ENCODE measurements at places on chromosomes 1 and 21. TPM values are rescaled to one million over a fixed set of nuclear protein-coding genes. Genes with fewer than 3 reads are reported as not detected.

KCNE1 gene
- total RNA-seq, result 0.90 TPM

DNA sequence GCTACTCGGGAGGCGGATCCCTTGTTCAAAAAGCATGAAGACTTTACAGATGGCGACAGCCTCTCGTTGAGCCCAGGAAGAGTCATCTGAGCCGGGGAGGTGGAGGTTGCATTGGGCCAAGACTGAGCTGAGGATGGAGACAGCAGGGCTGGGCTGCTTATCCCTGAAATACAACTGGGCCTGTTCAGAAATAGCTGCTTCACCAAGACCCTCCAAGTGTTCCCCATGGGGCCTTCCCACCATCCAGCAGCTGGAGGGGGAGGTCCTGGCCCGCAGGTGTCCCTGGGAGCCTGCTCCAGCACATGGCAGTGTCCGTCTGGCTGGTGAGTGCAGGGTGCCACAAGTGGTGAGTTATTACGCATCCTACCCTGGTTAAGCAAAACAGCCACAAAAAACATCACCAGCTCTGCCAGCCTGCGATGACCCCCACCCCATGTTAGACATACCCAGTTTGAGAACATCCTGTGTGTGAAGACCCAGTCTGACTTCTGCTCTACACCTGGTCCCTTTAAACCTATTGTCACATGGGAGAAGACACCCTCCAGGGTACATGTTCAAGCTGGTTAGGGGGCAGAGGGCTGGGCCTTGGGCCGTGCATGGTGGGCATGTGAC is 93.1 kb upstream of the TMPRSS2 start:
- no peak overlapping the region for H3K27ac ChIP-seq
- no peak for DNase-seq
- no peaks in the 10 kb centered on the region for H3K36me3 ChIP-seq
- no peaks in the 10 kb centered on the region for H3K4me1 ChIP-seq
- peaks cover 19% of the 10 kb centered on the region for H3K27me3 ChIP-seq
- no peak overlapping the region for H3K4me3 ChIP-seq

DNA sequence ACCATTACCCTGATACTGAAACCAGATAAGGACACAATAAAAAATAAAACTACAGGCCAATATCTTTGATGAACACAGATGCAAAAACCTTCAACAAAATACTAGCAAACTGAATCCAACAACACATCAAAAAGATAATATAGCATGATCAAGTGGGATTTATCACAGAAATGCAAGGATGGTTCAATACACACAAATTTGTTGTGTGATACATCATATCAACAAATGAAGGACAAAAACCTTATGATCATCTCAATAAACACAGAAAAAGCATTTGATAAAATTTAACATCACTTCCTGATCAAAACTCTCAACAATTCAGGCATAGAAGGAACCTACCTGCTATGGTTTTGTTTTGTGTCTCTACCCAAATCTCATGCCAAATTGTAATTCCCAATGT is 74.3 kb upstream of the VANGL1 start:
- H3K27ac ChIP-seq, result no peak overlapping the region
- peaks cover 15% of the 10 kb centered on the region for H3K27me3 ChIP-seq
- no peaks in the 10 kb centered on the region for H3K36me3 ChIP-seq
- H3K4me3 ChIP-seq, result no peak overlapping the region
- H3K4me1 ChIP-seq, result no peaks in the 10 kb centered on the region
- DNase-seq, result no peak

- H3K4me3 ChIP-seq, result no peak overlapping the region
- no peaks in the 10 kb centered on the region for H3K36me3 ChIP-seq
- H3K4me1 ChIP-seq, result no peaks in the 10 kb centered on the region
These were observed 62.8 kb upstream of the C1orf87 start for GRCh38 chr1:60136395-60136794.

IL19 gene
- not detected for total RNA-seq

FABP3 gene
- total RNA-seq, result 5.6 TPM

- no peak overlapping the region for H3K4me3 ChIP-seq
- no peak overlapping the region for H3K27ac ChIP-seq
- H3K27me3 ChIP-seq, result no peaks in the 10 kb centered on the region
- no peaks in the 10 kb centered on the region for H3K36me3 ChIP-seq
- peaks cover 3% of the 10 kb centered on the region for H3K4me1 ChIP-seq
These were observed 51.8 kb upstream of the GFI1 start for GRCh38 chr1:92538413-92539061.

- H3K27ac ChIP-seq, result no peak overlapping the region
- H3K27me3 ChIP-seq, result no peaks in the 10 kb centered on the region
- H3K4me3 ChIP-seq, result no peak overlapping the region
- H3K36me3 ChIP-seq, result no peaks in the 10 kb centered on the region
- no peak for DNase-seq
These were observed 257.1 kb upstream of the GREM2 start for GRCh38 chr1:240869071-240869470.

ASCL5 gene
- not detected for total RNA-seq

DNA sequence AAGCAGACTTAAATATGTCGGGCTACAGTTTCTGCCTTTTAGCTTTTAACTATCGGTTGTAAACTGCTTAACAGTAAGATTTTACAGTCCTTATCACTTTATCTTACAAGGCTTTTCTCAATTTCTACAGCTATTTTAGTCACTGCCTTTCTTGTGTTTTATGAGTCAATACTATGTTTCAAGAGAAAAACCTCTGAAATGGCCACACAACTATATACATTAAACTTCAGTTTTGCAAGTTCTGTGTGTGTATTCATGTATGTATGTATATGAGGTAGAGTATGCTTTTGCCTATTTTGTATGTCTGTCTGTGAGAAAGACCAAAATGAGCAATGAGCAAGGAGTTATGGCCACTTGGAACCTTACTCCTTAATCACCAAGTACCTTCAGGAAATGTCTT is 169.8 kb downstream of the SYT2 start:
- H3K4me3 ChIP-seq, result peak overlapping the region; percentile 53
- no peaks in the 10 kb centered on the region for H3K36me3 ChIP-seq
- no peaks in the 10 kb centered on the region for H3K27me3 ChIP-seq
- H3K27ac ChIP-seq, result no peak overlapping the region
- peaks cover 8% of the 10 kb centered on the region for H3K4me1 ChIP-seq
- no peak for DNase-seq

- H3K4me3 ChIP-seq, result no peak overlapping the region
- H3K4me1 ChIP-seq, result no peaks in the 10 kb centered on the region
- DNase-seq, result no peak
- H3K27me3 ChIP-seq, result no peaks in the 10 kb centered on the region
- no peak overlapping the region for H3K27ac ChIP-seq
These were observed 35.1 kb downstream of the GPA33 start for GRCh38 chr1:167054946-167055630.

RXRG gene
- total RNA-seq, result not detected

VTCN1 gene
- not detected for total RNA-seq

- no peak overlapping the region for H3K27ac ChIP-seq
- H3K27me3 ChIP-seq, result no peaks in the 10 kb centered on the region
- DNase-seq, result no peak
These were observed 57.3 kb downstream of the SERBP1 start for GRCh38 chr1:67372898-67373297.

NBPF4 gene
- not detected for total RNA-seq

MAP3K21 gene
- 0.18 TPM for total RNA-seq

GRCh38 chr21:15895142-15896106 is 165.6 kb downstream of the USP25 start:
- no peak overlapping the region for H3K4me3 ChIP-seq
- H3K27ac ChIP-seq, result no peak overlapping the region
- no peaks in the 10 kb centered on the region for H3K27me3 ChIP-seq
- peak; percentile 2 for DNase-seq
- H3K36me3 ChIP-seq, result no peaks in the 10 kb centered on the region

- H3K4me1 ChIP-seq, result peaks cover 6% of the 10 kb centered on the region
- DNase-seq, result peak; percentile 96
- H3K27ac ChIP-seq, result no peak overlapping the region
- H3K27me3 ChIP-seq, result no peaks in the 10 kb centered on the region
- H3K4me3 ChIP-seq, result no peak overlapping the region
These were observed 16.1 kb upstream of the PSMD4 start for GRCh38 chr1:151238467-151238739.

LY9 gene
- not detected for total RNA-seq

- no peaks in the 10 kb centered on the region for H3K27me3 ChIP-seq
- H3K4me1 ChIP-seq, result no peaks in the 10 kb centered on the region
- no peak overlapping the region for H3K27ac ChIP-seq
- H3K36me3 ChIP-seq, result peaks cover 22% of the 10 kb centered on the region
These were observed 41.3 kb downstream of the PRDM15 start for GRCh38 chr21:41837756-41838297.

DNA sequence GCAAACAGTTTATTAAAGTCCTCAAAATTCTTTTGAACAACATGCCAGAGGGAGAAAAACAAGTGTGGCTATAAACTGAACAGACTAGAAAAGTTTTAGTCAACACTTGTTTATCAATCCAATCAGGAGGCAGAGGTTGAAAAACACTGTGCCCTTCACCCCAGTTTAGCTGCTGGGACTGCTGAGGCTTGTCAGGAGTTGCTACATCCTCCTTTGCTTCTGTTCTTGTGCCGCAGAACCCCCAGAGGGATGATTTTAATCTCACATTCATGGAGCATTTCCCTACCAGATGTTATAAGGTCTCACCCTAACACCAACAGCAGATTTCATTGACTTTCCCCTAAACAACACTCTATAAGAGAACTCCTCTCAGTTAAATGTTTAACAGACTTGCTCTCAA is 321.2 kb downstream of the VAV3 start:
- H3K27ac ChIP-seq, result no peak overlapping the region
- H3K36me3 ChIP-seq, result no peaks in the 10 kb centered on the region
- no peak for DNase-seq
- H3K4me1 ChIP-seq, result no peaks in the 10 kb centered on the region
- H3K4me3 ChIP-seq, result no peak overlapping the region
